ENCODE measurements at places on chromosomes 1 and 21. TPM values are rescaled to one million over a fixed set of nuclear protein-coding genes. Genes with fewer than 3 reads are reported as not detected.

- H3K27ac ChIP-seq = no peak overlapping the region
- no peak overlapping the region for H3K4me3 ChIP-seq
- no peaks in the 10 kb centered on the region for H3K4me1 ChIP-seq
- DNase-seq = no peak
- H3K27me3 ChIP-seq = no peaks in the 10 kb centered on the region
These were observed 371.6 kb downstream of the AMY1C start for GRCh38 chr1:104121271-104121670.

CRYAA gene
- not detected for polyA plus RNA-seq

DNA sequence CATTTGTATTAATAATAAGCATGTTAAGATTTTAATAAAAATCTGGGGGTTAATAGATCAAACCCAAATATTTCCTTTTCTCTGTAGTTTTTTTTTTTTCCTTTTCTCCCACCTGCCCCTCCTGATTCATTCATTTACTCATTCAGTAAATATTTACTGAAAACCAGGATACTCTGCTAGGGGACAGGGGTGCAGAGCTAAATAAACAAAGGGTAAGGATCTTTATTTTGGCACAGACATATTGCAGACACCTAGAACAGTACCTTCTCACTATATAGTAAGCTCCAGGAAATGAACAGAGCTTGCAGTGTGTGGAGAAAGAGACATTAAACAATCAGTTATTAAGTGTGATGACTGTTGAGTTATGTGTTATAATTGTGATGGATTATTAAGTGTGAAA lies 60.9 kb downstream of the AK5 start:
- no peaks in the 10 kb centered on the region for H3K4me1 ChIP-seq
- H3K4me3 ChIP-seq = no peak overlapping the region
- H3K36me3 ChIP-seq = no peaks in the 10 kb centered on the region
- no peaks in the 10 kb centered on the region for H3K27me3 ChIP-seq
- no peak overlapping the region for H3K27ac ChIP-seq

DNA sequence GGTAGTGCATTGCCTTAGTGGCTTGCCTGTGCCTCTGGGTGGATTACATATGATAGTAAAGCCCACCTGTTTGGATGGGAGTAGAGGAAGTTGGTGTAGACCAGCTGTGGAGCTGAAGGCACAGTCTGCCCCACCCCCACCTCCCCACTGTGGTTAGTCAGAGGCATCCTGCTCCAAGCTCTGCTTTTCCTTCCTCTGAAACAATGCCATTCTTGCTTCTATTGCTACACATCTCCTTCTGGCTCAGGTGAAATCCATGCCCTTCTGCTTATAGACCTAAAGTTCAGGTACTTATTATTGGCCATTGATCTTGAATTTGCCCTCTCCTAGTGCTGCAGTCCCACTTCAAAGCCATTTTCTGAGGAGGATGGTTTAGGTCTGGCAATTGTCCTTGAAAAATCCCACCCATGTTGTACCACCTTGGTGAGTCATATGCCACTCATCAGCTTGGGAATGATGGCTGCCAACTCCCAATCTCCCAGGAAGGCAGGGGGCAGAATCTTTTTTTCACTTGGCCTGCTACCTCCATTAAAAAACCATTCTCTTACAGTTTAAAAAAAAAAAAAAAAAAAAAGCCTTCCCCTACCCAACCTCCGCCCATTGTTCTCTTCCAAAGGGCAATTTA lies 6.7 kb upstream of the TXLNA start:
- H3K27ac ChIP-seq = no peak overlapping the region
- H3K4me3 ChIP-seq = no peak overlapping the region
- no peaks in the 10 kb centered on the region for H3K4me1 ChIP-seq
- DNase-seq = no peak

GRCh38 chr1:193676996-193677549 lies 490.7 kb upstream of the B3GALT2 start:
- H3K27ac ChIP-seq = no peak overlapping the region
- H3K4me3 ChIP-seq = no peak overlapping the region
- no peaks in the 10 kb centered on the region for H3K4me1 ChIP-seq
- H3K27me3 ChIP-seq = no peaks in the 10 kb centered on the region
- DNase-seq = peak; percentile 56
- H3K36me3 ChIP-seq = no peaks in the 10 kb centered on the region

DUSP10 gene
- polyA plus RNA-seq = 28.7 TPM

GRCh38 chr1:210159211-210159610 lies 73.4 kb upstream of the SERTAD4 start:
- DNase-seq = no peak
- no peaks in the 10 kb centered on the region for H3K36me3 ChIP-seq
- no peaks in the 10 kb centered on the region for H3K27me3 ChIP-seq
- H3K4me1 ChIP-seq = no peaks in the 10 kb centered on the region

DNA sequence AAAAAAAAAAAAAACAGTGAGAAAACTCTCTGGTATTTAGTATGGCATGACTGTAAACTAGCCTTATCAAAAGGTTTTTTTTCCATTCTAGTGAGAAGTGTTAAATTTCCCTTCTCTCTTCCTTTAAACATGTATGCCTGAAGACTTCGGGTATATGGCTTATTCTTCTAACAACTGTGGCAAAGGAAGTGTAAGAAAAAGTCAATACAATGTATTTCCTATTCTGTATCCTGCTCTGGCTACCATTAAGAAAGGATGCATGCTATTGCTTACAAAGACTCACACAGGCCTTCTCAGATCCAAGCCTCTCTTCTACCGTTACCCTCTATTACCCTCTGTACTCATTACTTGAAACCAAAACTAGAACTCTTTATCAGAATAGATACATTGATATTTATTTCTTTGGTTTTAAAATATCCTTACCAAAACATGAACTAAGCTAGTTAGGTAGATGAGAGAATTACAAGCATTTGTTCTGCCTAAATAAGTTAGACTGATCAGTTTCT lies 8.4 kb downstream of the CEPT1 start:
- no peak overlapping the region for H3K4me3 ChIP-seq
- no peaks in the 10 kb centered on the region for H3K27me3 ChIP-seq
- H3K4me1 ChIP-seq = no peaks in the 10 kb centered on the region
- peaks cover 4% of the 10 kb centered on the region for H3K36me3 ChIP-seq
- DNase-seq = no peak
- no peak overlapping the region for H3K27ac ChIP-seq

DNA sequence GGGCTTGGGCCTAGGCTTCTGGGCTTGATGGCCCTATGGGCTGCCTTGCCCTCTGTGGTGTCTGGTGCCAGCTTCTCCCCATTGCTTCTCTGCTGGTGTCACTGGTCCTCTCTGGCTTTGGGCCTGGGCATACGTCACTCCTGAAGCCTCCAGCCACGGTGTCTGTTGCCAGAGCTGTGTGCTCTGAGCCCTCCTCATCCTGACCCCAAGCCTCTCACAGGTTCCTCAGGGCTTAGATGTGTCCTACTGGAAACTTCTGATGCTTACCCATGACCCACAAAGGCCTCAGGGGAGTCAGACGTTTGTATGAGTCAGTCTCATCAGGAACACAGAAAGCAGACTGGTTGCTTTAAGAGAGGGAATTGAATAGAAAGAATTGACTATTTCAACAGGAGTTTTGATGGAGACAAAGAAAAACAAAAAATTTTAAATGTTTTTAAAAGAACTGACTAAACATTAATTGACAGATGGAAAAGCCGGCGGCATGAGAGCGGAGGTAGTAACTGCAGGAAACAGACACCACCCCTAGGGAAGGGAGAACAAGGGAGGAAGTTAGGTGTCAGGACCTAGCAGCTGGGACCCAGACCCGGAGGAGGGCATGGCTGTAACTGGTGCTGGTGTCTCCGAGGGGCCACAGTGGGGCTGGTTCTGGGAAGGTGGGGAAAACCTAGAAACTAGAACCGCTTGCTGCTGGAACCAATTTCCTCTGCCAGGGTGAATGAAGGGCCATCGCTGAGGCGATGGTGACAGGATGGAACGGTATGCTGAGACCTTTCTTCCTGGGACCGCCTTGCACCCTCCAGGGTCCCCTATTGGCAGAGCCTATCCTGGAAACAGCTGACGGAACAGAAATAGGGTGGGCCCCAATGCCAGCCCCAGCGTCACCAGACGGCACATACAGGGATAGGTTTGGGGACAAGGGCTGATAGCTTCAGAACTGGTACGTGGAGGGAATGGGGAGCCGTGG lies 40.0 kb upstream of the CITED4 start:
- H3K4me3 ChIP-seq = no peak overlapping the region
- H3K4me1 ChIP-seq = peaks cover 7% of the 10 kb centered on the region

ATPAF1 gene
- polyA plus RNA-seq = 72.1 TPM

ACKR1 gene
- polyA plus RNA-seq = not detected

GRCh38 chr1:63023171-63023570 lies 239.2 kb downstream of the ATG4C start:
- H3K27me3 ChIP-seq = no peaks in the 10 kb centered on the region
- H3K4me1 ChIP-seq = no peaks in the 10 kb centered on the region
- no peak overlapping the region for H3K4me3 ChIP-seq

DNA sequence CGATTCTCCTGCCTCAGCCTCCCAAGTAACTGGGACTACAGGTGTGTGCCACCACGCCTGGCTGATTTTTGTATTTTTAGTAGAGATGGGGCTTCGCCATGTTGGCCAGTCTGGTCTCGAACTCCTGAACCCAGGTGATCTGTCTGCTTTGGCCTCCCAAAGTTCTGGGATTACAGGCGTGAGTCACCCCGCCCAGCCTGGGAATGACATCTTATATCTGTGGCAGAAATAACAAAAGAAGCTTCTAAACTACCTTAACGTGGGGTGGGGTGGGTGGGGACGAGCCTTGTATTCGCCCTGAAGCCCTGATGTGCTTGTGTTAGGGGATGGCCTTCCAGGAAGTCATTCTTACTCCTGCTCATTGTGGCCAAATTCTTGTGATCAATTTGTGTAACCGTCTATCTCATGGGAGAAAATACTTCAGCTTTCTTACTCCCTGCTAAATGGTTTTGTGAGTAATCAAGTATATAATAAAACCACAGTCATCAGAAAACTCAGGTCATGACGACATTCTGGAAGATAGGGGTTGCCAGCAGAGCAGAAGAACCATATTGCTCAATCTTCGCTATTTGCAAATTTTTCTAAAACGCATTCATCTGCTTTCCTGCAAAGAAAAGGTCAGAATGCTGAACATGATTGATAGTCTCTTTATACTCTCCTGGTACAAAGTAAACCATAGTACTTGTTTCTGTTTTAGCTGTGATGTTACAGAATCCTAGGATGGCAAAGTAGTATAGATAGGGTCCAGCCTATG lies 63.2 kb downstream of the DIRAS3 start:
- H3K4me1 ChIP-seq = peaks cover 2% of the 10 kb centered on the region
- DNase-seq = peak; percentile 99
- no peak overlapping the region for H3K4me3 ChIP-seq
- peak overlapping the region; percentile 34 for H3K27ac ChIP-seq

ARF1 gene
- 546 TPM for polyA plus RNA-seq

DNA sequence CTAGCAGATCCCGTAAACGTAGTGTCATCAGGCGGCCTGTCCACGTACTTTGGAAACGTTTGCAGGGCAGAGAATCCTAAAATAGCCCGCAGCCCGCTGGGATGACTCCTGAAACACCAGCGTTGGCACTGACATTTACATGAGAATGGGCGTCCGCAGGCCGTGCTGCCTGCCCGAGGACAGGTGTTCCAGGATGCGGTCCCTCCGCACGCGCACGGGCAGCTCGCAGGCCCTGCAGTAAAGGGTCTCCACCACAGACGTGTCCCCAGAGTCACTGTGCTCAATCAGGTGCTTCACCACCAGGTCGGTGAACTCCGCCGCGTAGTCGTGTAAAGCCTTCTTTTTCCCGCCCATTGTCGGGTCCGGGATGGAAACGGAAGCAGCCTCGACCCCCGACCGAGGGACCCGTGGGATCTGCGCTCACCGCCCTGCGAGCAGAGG lies 5.8 kb upstream of the CCDC27 start:
- H3K36me3 ChIP-seq = peaks cover 3% of the 10 kb centered on the region
- no peaks in the 10 kb centered on the region for H3K27me3 ChIP-seq
- no peak for DNase-seq
- peak overlapping the region; percentile 35 for H3K4me3 ChIP-seq

GRCh38 chr1:214966346-214966745 lies 116.2 kb upstream of the KCNK2 start:
- no peaks in the 10 kb centered on the region for H3K36me3 ChIP-seq
- H3K27ac ChIP-seq = no peak overlapping the region
- H3K4me1 ChIP-seq = peaks cover 2% of the 10 kb centered on the region
- peak; percentile 6 for DNase-seq
- no peaks in the 10 kb centered on the region for H3K27me3 ChIP-seq

DNA sequence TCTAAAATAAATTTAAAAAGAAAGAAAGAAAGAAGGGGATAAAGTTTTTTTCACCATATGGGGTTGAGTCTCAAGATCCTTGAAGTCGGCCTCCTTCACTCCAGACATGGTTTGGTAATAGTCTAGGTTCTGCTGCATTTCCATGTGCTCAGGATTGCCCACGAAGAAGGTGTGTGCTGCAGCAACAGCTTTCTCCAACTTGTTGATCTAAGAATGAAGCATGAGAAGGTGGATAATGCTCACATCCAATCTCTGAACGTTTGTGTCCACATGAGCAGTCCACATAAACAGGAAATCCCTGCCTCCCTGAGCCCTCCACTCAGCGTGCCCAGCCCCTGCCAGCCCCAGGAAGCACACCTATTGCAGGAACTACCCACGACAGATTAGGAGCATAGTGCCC lies 4.6 kb downstream of the P3H1 start:
- no peak overlapping the region for H3K27ac ChIP-seq
- peaks cover 12% of the 10 kb centered on the region for H3K36me3 ChIP-seq
- H3K27me3 ChIP-seq = no peaks in the 10 kb centered on the region

- H3K27ac ChIP-seq = no peak overlapping the region
- no peaks in the 10 kb centered on the region for H3K4me1 ChIP-seq
- peaks cover 2% of the 10 kb centered on the region for H3K27me3 ChIP-seq
- H3K36me3 ChIP-seq = no peaks in the 10 kb centered on the region
These were observed 24.4 kb upstream of the CLDN14 start for GRCh38 chr21:36504067-36505058.

Measured in fibroblast of lung (primary cell).